T-helper 17 cell (primary cell): ENCODE measurements at places on chromosomes 2 and 18.

- no peak for DNase-seq
Measured at GRCh38 chr2:236264256-236264655, at the start of gene ASB18. Gene ASB18 (minus strand): TSS chr2:236264406. CDS start chr2:236264345, 61 bp downstream.

DNA sequence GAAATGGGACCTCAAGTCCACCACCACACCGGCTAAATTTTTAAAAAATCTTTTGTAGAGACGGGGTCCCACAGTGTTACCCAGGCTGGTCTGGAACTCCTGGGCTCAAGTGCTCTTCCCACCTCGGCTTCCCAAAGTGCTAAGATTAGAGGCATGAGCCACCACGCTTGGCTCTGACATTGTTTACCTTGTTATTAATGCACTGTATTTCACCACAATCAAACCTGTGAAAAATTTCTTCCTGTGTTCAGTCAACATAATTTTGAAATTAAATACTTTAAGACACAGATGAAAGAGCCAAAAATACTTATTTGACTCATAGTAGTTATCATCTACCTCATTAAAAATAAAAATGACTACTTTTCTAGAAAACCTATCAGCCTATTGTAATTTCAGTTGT, 16.0 kb upstream of the FAM124B start:
- DNase-seq = no peak

- no peak for DNase-seq
Measured at GRCh38 chr2:159996792-159997546, 65.4 kb downstream of the PLA2R1 start.

GRCh38 chr2:16023506-16024360, 83.4 kb downstream of the MYCN start:
- no peak for DNase-seq

- DNase-seq = no peak
Measured at GRCh38 chr2:189474526-189474925, 33.3 kb downstream of the WDR75 start.
